ENCODE measurements at places on chromosomes 2 and 18.

DNA sequence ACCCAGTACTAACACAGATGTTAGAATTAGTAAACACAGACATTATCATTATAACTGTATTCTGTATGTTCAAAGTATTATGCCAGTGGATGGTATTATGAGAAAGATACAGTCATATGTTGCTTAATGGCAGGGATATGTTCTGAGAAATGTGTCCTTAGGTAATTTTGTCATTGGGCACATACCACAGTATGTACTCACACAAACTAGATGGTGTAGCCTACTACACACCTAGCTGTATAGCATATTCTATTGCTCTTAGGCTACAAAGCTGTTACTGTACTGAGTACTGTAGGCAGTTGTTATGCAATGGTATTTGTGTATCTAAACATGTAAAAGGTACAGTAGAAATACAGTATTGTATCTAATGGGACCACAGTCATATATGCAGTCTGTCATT lies 53.8 kb downstream of the GTF3C3 start:
- no peak for DNase-seq

GRCh38 chr2:25323042-25323514 lies 18.6 kb downstream of the DNMT3A start:
- peak; percentile 81 for DNase-seq

DNA sequence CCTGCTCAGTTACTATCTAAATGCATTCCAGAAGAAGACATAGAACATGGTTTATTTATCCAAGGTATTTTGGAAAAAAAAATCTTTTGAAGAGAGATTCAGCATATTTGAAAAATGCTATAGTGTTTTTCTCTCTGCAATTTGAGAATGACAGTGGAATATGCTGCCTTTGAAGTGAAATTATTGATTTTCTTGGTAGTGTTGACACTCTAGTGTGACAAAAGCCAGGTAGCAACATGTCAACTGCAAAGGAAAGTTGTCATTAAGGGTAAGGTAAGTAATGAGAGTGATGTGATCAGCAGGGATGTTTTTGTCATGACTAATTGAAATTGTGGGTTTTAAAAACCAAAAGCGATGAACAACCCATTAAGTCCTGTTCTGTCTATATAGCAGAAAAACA lies 1387.1 kb upstream of the TMEFF2 start:
- no peak for DNase-seq

DNA sequence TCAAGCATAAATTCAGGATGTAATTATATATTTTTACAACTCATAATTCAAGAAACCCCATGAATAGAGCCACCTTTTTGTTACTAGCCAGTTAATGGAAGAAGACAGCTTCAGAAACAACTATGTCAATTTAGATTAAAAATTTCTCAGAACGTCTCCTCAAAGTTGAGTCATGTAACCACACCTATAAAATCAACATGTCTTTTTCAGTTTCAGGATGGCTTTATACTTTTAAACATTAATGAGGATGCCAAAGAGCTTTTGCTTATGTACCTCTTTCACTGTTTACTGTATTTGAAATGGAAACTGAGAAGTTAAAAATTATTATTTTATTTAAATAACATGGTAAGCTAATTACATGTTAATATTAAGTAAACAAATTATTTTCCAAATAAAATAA lies 280.1 kb downstream of the PTH2R start:
- DNase-seq: no peak

GRCh38 chr18:46009125-46009840 lies 42.2 kb upstream of the EPG5 start:
- DNase-seq: no peak

DNA sequence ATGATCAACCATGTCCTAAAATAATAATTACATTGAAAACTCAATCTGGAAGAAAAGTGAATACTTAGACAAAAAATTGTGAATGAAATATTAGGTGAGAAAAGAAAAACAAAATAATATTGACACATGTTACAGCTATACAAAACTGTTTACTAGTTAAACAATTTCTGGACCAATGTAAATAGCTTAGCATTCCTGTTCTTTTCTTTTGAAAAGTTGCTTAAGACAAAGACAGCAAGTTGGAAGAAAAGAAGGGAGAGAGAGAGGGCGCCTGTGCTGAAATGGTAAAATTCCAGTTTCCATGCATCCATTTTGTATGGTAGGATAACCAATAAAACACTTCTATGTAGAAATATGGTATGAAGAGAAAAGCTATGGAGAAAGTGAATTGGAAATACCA lies 94.1 kb upstream of the RFX8 start:
- no peak for DNase-seq

DNA sequence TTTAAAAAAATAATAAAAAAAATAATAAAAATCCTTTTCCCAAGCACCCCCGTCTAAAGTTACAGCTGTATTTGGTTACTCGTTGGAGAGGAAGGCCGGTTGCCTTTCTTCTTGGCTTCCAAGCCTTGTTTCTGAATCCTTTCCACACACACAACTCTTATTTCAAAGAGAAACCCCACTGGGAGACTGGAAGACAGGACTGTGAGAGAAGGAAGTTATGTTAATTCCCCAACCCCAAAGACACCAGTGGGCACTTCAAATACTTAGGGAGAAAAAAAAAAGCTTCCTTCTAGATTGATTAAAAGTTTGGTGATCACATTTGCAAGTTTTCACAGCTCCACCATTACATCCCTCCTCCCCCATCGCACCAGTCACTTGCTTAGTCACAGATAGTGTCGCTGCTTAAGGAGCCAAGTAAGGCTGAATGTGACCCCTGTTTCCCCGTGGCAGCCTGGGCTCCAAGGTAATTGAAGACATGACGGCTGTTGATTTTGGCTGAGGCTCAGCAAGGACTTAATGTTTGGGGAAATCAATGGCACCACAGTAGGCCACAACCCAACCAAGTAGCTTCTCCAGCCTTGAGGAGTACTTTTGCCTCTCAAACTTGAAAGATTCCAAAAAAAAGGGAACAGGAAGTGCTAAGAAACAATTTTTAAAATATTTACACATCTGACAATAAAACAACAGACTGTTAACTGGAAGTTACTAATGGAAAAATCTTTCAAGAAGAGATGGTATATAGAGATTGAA lies 40.8 kb upstream of the FRZB start:
- DNase-seq: no peak

GRCh38 chr2:201971531-201972228 lies 62.0 kb upstream of the FZD7 start:
- peak; percentile 64 for DNase-seq

DNA sequence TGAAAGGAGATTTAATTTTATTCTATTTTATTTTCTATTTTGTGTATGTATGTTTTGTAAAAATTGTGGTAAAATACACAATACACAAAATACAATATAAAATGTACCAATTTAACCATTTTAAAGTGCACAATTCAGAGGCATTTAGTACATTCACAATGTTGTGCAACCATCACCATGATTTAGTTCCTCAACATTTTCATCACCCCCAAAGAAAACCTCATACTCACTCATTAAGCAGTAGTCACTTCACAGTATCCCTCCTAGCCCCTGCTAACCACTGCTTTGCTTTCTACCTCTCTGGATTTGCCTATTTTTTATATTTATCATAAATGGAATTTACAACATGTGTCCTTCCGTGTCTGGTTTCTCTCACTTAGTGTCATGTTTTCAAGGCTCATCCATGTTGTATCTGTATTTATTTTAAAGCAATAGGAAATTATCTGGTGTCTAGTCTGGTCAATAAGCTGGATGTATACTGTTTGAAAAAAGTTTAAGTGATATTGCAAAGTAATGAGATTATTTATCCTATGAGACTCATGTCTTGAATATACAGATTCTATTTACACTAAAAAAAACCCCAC lies 77.9 kb upstream of the GLS start:
- DNase-seq: no peak

DNA sequence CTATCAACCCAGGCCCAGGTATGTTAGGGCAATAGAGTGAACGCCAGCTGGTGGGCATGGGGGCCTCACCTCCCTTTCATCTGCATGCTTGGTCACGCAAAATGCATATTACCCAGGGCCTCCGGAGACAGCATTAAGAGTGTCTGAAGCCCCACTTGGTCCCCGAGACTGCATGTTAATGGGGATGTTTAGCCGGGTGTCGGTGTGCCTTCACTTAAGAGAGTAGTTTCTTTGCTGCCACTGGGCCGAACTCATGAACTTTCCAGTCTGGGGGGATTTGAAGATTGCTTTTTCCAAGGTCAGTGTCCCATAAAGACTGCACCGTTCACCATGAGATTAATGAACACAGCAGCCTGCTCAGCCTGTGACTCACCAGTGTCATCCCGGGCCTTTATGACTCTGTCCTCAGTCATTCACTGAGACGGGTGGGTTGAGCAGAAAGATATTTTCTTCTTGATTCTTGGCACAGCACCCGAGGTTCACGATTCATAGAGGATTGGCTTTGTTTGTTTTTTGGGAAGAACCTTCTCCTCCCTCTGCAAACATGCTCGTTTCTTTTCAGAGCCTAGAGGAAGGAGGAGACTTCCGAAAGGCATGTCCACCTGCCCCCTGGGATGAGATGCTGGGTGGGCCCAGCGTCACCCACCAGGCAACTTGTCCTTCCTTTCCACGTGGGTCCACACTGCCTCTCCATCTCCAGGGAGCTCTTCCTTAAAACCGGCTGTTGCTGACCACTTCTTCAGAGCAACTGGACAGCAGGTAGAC lies 199.1 kb downstream of the GLI2 start:
- DNase-seq: peak; percentile 96

GRCh38 chr2:57453945-57454344 lies 592.7 kb upstream of the VRK2 start:
- DNase-seq: peak; percentile 45

DNA sequence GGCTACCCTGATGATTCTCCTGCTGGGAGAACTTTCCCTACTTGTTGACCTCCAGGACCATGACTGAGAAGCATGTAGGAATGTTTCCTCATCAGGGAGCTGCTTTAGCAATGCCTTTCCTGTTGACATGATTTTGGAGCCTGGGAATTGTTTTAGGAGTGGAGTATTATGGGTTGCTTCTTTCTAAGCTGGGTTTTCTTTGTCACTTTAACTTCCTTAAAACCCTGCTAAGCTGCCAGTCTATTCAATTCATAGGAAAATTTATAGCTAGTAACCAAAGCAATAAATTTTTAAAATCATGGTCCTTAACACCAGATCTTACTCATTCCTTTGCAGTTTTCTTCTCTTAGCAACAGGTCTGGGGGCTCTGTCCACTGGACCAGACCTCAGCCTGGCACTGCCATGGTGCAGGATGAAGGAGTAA lies 125.6 kb upstream of the TACR1 start:
- DNase-seq: no peak

DNA sequence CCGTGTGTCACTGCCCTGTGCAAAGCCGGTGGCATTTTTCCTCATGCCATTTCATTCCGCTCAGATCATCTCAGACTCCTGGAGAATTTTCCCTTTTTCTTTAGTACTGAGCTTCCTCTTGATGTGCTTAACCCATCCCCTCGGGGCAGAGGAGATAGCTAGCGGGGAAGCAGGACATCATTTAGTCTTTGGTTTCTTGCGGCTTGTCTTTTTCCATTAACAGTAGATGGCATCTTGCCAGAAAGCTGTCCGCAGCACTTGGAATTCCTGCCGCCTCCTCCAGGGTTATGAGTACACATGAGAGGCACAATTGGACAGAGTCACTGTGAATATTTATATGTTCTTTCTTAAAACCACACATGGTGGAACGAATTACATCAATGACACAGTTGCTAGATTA lies 226.6 kb downstream of the ALPK2 start:
- DNase-seq: no peak

- DNase-seq: peak; percentile 15
Measured at GRCh38 chr2:222518570-222519381, 94.4 kb downstream of the SGPP2 start.

GRCh38 chr2:53334610-53335009 lies 433.0 kb upstream of the CHAC2 start:
- no peak for DNase-seq

DNA sequence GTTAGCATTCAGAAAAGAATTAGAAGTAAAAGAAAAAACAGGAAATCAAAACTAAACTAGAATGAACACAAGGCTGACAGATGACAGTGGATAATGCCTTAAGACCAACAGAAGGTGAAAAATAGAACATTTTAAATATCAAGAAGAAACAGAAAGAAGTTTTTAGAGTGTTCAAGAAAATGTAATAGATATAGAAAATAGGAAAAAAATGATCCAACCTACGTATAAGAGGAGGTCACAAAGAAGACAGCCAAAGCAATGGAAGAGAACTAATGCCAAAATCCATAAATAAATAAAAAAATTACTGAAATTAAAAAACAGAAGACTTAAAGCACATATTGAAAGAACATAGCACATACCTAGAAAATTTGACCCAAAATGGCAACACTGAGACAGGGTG lies 42.5 kb upstream of the EN1 start:
- no peak for DNase-seq

- DNase-seq: peak; percentile 30
Measured at GRCh38 chr2:180730976-180731375, 249.4 kb upstream of the UBE2E3 start.

DNA sequence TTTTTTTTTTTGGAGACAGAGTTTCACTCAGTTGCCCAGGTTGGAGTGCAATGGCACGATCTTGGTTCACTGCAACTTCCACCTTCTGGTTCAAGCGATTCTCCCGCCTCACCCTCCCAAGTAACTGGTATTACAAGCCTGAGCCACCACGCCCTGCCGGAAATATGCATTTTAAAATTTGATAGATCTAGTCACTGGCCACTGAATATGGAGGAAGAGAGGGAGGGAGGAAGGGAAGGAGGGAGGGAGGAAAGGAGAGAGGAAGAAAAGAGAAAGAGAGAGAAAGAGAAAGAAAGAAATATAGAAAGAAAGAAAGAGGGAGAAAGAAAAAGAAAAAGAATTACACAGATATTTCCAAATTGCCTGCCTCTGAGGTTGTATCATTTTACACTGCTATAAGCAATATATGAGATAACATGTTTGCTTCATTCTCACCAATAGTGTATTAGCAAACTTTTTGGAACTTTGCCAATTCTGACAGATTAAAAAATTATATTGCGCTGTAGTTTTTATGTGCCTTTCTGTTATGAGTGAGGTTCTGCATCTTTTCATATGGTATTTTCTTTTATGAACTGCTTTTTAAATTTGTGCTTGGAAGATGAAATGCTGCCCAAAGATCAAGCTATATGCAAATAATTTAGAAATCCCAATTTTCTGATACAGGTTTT lies 161.2 kb upstream of the MAP3K20 start:
- no peak for DNase-seq

DNA sequence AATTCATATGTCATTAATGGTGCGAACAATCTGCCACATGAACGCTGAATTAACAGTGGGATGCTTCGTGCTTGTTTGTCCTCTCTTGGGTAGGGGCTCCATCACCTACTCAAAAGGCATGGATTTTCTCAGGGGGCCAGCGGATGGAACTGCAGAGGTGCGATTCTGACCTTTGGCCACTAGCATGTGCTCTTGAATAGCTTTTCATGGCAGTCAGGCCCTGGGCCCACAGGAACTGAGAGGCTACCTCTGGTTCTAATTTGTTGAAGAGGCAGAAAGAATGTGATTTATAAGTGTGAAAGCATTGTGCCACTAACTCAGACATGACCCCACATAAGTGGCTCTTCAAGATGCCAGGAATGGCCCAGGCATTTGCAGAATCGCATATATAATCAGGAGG lies 283.2 kb downstream of the INSIG2 start:
- DNase-seq: peak; percentile 24

DNA sequence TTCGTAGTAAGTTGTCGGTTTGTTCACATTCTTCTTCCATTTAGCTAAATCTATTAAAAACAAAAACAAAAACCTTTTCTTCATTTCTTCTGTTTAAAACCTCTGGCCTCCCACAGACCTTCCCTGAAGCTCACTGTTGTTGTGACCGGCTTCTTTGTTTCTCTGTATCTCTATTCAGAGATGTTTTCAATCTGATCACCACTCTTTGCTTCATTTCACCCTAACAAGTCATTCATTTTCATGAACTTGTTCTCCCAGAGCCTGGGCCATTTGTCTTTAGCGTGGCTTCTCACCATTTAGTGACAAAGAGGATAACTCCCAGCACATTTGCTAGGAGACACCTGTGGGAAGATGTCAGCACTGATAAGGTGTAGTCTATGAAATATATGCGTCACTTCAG lies 794.2 kb downstream of the ERBB4 start:
- no peak for DNase-seq

All from EL (cell line).